ENCODE measurements at places on chromosomes 11 and 22. TPM values are rescaled to one million over a fixed set of nuclear protein-coding genes. Genes with fewer than 3 reads are reported as not detected.

CLMP gene
- 0.55 TPM for total RNA-seq

OR5T3 gene
- not detected for total RNA-seq

DNAJB7 gene
- not detected for total RNA-seq

FHIP1B gene
- total RNA-seq = 48.7 TPM

CEND1 gene
- total RNA-seq = not detected

SRPRA gene
- 171 TPM for total RNA-seq

FGF19 gene
- not detected for total RNA-seq

TRIM48 gene
- total RNA-seq = not detected

SLC15A3 gene
- 4.6 TPM for total RNA-seq

LIF gene
- total RNA-seq = 0.58 TPM

DERL3 gene
- 2.9 TPM for total RNA-seq

CHRM4 gene
- not detected for total RNA-seq

UBQLNL gene
- total RNA-seq = 0.50 TPM

ACTN3 gene
- total RNA-seq = 0.17 TPM

OR2AG2 gene
- total RNA-seq = not detected

DSCAML1 gene
- 1.0 TPM for total RNA-seq

XRCC6 gene
- 174 TPM for total RNA-seq

MISFA gene
- not detected for total RNA-seq
